ENCODE measurements at places on chromosomes 16 and 17.

DNA sequence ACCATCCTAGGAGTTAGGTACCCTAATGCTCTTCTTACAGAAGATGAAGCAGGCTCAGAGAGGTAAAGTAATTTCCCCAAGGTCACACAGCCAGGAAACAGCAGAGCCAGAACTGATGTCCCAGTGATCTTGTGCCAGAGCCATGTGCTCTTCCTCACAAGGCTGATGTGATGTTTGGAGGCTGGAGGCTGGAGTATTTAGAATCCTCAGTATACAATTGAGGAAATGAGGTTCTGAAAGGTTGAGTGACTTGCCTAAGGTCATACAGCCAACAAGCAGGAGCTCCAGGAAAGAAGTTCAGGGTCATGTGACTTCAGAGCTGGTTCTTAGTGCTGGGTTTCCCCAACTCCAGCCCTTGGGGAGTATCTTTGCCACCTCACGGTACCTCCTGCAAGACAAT, 18.5 kb downstream of the ITPRIPL2 start:
- DNase-seq = no peak

DNA sequence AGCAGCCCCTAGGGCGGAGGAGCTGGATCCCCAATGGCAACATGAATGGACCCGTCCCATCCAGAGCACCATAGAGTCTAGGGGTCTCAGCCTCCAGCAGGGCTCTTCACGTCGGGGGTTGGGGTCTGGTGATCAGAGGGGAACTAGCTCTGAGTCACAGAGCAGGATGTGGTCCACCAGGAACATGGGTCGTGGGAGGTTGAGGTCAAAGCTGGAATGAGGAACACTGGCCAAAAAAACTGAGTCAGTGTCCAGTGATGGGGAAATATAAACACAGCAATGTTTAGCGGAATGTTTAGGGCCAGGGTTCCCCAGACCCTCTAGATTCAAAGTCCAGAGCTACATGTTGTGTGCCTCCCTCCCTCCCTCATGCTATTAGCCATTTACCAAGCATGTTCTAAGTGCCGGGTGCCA, 79.1 kb upstream of the C16orf82 start:
- no peak for DNase-seq

- DNase-seq = no peak
Measured at GRCh38 chr16:2614761-2615191, 67.5 kb upstream of the KCTD5 start.

DNA sequence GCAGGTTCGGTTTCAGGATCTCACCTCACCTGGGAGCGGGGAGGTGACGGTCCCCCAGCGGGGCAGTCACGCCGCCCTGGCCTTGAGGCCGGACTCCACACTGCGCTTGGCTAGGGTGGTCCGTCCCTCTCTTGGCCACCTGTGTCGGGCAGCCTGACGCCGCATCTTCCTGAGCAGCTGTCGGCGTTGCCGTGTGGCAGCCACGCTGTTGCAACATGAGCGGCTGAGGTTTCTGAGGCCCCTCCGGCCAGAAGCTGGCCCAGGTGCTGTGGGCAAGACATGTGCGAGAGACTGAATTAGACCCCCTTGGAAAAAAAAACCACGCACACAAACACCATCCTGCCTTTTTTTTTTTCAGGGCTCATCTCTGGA, 49.2 kb downstream of the IRF8 start:
- DNase-seq = no peak

Data from effector CD4-positive, alpha-beta T cell (primary cell).